ENCODE measurements at places on chromosomes 4 and X. TPM values are rescaled to one million over a fixed set of nuclear protein-coding genes. Genes with fewer than 3 reads are reported as not detected.

Gene CLDN2
- total RNA-seq, result not detected

Gene EVC2
- 3.2 TPM for total RNA-seq

Gene LRPAP1
- total RNA-seq, result 154 TPM

Gene EGF
- 1.1 TPM for total RNA-seq

Gene SRPX
- 14.3 TPM for total RNA-seq

Gene ZNF827
- total RNA-seq, result 18.1 TPM

Gene ADH1C
- not detected for total RNA-seq

Gene SPACA5
- total RNA-seq, result not detected

Gene SCML2
- total RNA-seq, result 2.1 TPM

GRCh38 chrX:133437356-133437755 lies 22.1 kb upstream of the GPC4 start:
- no peak overlapping the region for H3K27ac ChIP-seq
- H3K4me1 ChIP-seq, result no peaks in the 10 kb centered on the region
- H3K4me3 ChIP-seq, result no peak overlapping the region
- H3K27me3 ChIP-seq, result no peaks in the 10 kb centered on the region
- no peak for DNase-seq

- DNase-seq, result peak; percentile 27
- H3K27ac ChIP-seq, result no peak overlapping the region
- H3K4me3 ChIP-seq, result no peak overlapping the region
- peaks cover 1% of the 10 kb centered on the region for H3K27me3 ChIP-seq
- H3K36me3 ChIP-seq, result no peaks in the 10 kb centered on the region
Observed at GRCh38 chr4:21134994-21135393, 434.7 kb downstream of the PACRGL start.

GRCh38 chr4:141416219-141416618 lies 195.5 kb downstream of the ZNF330 start:
- H3K4me3 ChIP-seq, result no peak overlapping the region
- no peaks in the 10 kb centered on the region for H3K27me3 ChIP-seq
- peak overlapping the region; percentile 43 for H3K27ac ChIP-seq
- no peaks in the 10 kb centered on the region for H3K36me3 ChIP-seq
- H3K4me1 ChIP-seq, result peaks cover 52% of the 10 kb centered on the region
- peak; percentile 9 for DNase-seq

DNA sequence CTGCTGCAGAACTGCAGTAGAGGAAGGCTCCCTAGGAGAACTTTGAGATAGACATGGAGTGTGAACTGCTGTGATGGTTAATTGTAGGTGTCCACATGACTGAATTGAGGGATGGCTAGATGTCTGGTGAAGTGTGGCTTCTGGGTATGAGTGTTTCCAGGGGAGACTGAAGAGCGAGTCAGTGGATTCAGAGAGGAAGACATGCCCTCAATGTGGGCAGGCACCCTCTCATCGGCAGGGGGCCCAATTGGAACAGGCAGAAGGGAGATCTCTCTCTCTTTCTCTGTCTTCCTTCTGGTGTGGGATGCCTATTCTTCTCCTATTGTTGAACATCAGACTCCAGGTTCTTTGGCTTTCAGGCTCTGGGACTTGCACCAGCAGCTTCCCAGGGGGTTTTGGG lies 304.7 kb upstream of the GATB start:
- H3K36me3 ChIP-seq, result no peaks in the 10 kb centered on the region
- H3K4me3 ChIP-seq, result no peak overlapping the region
- no peak for DNase-seq
- peaks cover 23% of the 10 kb centered on the region for H3K4me1 ChIP-seq
- H3K27me3 ChIP-seq, result peaks cover 5% of the 10 kb centered on the region

GRCh38 chrX:27598312-27598711 lies 8.2 kb downstream of the DCAF8L2 start:
- no peaks in the 10 kb centered on the region for H3K27me3 ChIP-seq
- H3K27ac ChIP-seq, result no peak overlapping the region
- H3K4me3 ChIP-seq, result no peak overlapping the region

- no peak for DNase-seq
- H3K4me3 ChIP-seq, result no peak overlapping the region
- H3K4me1 ChIP-seq, result no peaks in the 10 kb centered on the region
- H3K27me3 ChIP-seq, result peaks cover 2% of the 10 kb centered on the region
Observed at GRCh38 chr4:79576429-79576753, 168.4 kb upstream of the GK2 start.

DNA sequence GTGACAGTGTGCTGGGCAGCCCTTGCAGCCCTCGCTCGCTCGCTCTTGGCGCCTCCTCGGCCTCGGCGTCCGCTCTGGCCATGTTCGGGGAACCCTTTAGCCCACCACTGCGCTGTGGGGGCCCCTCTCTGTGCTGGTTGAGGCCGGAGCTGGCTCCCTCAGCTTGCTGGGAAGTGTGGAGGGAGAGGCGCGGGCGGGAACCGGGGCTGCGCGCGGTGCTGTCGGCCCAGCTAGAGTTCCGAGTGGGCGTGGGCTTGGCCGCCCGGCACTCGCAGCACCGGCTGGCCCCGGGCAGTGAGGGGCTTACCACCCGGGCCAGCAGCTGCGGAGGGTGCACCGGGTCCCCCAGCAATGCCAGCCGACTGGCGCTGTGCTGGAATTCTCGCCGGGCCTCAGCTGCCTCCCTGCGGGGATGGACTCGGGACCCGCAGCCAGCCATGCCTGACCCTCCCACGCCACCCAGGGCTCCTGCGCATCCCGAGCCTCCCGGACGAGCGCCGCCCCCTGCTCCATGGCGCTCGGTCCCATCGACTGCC lies 770.1 kb upstream of the GALNTL6 start:
- no peaks in the 10 kb centered on the region for H3K27me3 ChIP-seq
- DNase-seq, result no peak
- H3K4me3 ChIP-seq, result no peak overlapping the region
- peaks cover 4% of the 10 kb centered on the region for H3K36me3 ChIP-seq
- H3K4me1 ChIP-seq, result no peaks in the 10 kb centered on the region

GRCh38 chr4:87370068-87370467 lies 20.9 kb downstream of the HSD17B11 start:
- peaks cover 11% of the 10 kb centered on the region for H3K36me3 ChIP-seq
- no peak overlapping the region for H3K4me3 ChIP-seq
- DNase-seq, result no peak
- peaks cover 15% of the 10 kb centered on the region for H3K4me1 ChIP-seq

DNA sequence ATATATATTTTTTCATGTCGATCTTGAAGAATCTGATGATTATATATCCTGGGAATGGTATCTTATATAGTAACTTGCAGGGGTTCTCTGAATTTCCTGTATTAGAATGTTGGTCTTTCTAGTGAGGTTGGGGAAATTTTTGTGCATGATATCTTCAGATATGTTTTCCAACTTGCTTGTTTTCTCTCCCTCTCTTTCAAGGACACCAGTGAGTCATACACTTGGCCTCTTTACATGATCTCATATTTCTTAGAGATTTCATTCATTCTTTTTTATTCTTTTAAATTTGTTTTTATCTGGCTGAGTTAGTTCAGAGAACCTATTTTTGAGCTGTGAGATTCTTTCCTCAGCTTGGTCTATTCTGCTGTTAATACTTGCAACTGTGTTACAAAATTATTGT lies 27.2 kb upstream of the C4orf17 start:
- no peaks in the 10 kb centered on the region for H3K36me3 ChIP-seq
- H3K4me3 ChIP-seq, result no peak overlapping the region
- no peak for DNase-seq
- H3K27me3 ChIP-seq, result no peaks in the 10 kb centered on the region
- H3K4me1 ChIP-seq, result no peaks in the 10 kb centered on the region
- H3K27ac ChIP-seq, result no peak overlapping the region

- no peak for DNase-seq
- H3K4me3 ChIP-seq, result no peak overlapping the region
- no peaks in the 10 kb centered on the region for H3K4me1 ChIP-seq
- H3K36me3 ChIP-seq, result no peaks in the 10 kb centered on the region
Observed at GRCh38 chrX:24387724-24388123, 27.3 kb downstream of the SUPT20HL1 start.

DNA sequence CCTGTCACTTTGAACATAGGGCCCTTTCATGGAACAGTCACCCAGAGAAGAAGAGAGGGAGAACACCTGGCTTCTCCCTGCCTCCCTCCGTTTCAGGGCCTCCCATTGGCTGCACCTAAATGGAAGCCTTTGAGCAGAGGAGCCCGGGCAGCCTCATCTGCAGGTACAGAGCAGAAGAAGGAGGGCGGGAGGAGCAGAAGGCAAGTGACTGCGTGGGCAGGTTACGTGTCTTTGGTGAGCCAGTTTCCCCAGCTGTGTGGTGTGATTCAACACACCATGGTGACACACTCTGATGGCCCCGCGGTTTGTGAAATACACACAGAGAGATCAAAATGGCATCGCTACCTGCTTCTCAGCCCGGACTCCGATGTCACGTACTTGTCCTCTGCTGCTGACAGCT lies 431 bp downstream of the C4orf50 start:
- DNase-seq, result no peak
- peaks cover 1% of the 10 kb centered on the region for H3K27me3 ChIP-seq
- H3K4me1 ChIP-seq, result no peaks in the 10 kb centered on the region

- DNase-seq, result peak; percentile 83
- no peak overlapping the region for H3K4me3 ChIP-seq
- H3K27me3 ChIP-seq, result no peaks in the 10 kb centered on the region
- H3K36me3 ChIP-seq, result peaks cover 5% of the 10 kb centered on the region
Observed at GRCh38 chr4:80017125-80017854, 55.7 kb downstream of the ANTXR2 start.

- H3K4me3 ChIP-seq, result no peak overlapping the region
- DNase-seq, result peak; percentile 79
- peak overlapping the region; percentile 37 for H3K27ac ChIP-seq
- peaks cover 41% of the 10 kb centered on the region for H3K4me1 ChIP-seq
Observed at GRCh38 chr4:128606173-128606572, 203.3 kb upstream of the JADE1 start.

GRCh38 chr4:176441594-176441993 lies 121.8 kb downstream of the SPCS3 start:
- DNase-seq, result no peak
- no peak overlapping the region for H3K4me3 ChIP-seq
- no peak overlapping the region for H3K27ac ChIP-seq
- peaks cover 9% of the 10 kb centered on the region for H3K36me3 ChIP-seq
- peaks cover 82% of the 10 kb centered on the region for H3K4me1 ChIP-seq
- H3K27me3 ChIP-seq, result 0 out of 2 replicates have a peak, but pooled peaks cover 2% of the 10 kb centered on the region

DNA sequence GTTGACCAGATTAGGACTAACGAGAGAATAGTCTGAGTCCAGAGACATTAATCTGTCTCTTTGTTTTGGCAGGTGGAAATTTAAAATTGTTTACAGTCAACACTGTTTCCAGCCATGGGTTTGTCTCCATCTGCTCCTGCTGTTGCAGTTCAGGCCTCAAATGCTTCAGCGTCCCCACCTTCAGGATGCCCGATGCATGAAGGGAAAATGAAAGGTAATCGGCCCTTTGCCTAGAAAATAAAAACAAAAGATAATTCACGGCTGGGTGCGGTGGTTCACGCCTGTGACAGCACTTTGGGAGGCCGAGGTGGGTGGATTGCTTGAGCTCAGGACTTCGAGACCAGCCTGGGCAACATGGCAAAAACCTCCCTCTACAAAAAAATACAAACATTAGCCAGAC lies 815 bp downstream of the HCCS start:
- no peak overlapping the region for H3K4me3 ChIP-seq
- peak overlapping the region; percentile 94 for H3K27ac ChIP-seq
- H3K4me1 ChIP-seq, result peaks cover 50% of the 10 kb centered on the region
- DNase-seq, result no peak

DNA sequence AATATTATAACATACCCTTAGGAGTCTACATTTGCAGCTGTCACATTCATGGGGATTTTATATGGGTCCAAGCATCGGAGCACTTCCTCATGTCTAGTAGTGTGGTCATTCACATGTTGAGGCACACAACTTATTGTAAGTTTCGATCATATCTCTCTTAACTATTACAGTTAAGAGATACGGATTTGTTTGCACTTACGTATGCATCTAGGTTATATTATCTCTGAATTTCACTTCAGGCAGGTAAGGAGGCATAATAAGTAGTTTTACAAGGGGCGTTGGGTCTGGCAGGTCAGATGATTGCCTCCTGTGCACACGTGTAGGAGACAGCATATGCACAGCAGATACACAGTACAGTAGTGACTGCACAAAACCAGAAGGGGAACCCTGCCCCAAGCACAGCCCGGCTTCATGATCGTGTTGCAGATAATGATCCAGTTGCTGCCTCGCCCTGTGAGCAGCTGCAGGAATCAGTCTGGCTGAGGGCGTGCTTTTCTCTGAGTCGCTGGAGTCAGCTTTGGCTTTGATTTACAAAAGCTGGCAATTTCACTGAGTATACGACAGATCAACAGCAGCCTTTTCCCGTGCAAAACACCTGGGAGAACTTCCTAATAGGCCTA lies 302.9 kb upstream of the GATB start:
- peaks cover 23% of the 10 kb centered on the region for H3K4me1 ChIP-seq
- peak; percentile 47 for DNase-seq
- H3K4me3 ChIP-seq, result no peak overlapping the region
- H3K36me3 ChIP-seq, result no peaks in the 10 kb centered on the region
- H3K27ac ChIP-seq, result no peak overlapping the region

DNA sequence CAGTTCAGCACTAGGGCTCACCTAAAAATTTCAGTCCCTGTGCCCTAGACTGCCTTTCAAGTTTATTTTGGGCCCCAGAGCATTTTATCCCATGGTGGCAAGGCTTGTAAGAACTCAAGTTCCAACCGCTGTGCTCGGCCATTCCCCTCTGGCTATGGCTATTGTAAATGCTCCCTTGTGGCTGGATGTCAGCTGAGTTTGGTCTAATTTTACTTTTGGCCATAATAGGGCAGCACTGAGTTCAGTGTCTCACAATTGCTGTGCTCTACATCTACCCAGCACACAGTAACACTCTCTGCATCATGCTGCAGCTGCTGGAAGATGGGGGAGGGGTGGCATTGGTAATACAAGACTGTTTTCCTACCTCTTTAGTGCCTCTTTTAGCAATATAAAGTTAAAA lies 210.8 kb upstream of the IRS4 start:
- no peak overlapping the region for H3K27ac ChIP-seq
- DNase-seq, result no peak
- no peak overlapping the region for H3K4me3 ChIP-seq
- H3K27me3 ChIP-seq, result no peaks in the 10 kb centered on the region
- H3K36me3 ChIP-seq, result no peaks in the 10 kb centered on the region
- H3K4me1 ChIP-seq, result no peaks in the 10 kb centered on the region
